ENCODE measurements at places on chromosomes 4 and X.

DNA sequence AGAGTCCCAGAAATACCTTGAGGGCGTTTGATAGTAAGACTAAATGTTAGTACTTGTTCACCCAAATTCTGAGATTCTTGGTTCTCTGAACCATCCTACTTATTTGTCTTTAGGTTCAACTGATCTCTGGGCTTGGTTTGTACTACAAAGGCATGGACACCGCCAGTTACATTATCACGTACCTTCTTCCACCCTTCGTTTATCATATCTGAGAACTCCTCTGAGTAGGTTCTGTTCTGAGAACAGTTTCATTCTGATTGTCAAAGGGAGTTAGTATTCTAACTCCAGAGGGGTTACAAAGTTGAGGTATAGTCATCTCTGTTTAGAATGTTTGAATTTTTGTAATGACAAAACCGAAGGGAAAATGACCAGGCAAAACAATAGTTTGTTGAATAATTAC, 19.3 kb downstream of the ZFX start:
- no peak for DNase-seq

DNA sequence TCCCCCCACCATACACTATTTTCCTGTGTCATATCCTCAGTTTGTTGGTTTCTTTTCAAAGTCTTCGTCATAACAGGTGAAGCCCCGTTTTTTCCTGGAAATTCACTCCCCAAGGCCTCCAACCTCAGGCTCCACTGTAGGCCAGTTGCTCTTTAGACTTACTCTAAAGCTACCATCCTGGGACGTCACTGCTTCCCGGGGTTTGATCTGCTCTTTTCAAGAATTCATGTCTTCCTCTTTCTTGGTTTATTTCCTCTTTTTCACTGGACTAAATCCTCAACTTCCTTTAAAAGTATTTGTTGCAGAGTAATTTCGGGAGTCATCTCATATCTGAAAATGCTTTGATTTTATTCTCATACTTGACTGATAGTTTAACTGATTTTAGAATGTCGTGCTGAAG, 6.5 kb upstream of the SERTM2 start:
- DNase-seq, result no peak

- DNase-seq, result no peak
Observed at GRCh38 chrX:13550346-13550745, 19.1 kb upstream of the EGFL6 start.

DNA sequence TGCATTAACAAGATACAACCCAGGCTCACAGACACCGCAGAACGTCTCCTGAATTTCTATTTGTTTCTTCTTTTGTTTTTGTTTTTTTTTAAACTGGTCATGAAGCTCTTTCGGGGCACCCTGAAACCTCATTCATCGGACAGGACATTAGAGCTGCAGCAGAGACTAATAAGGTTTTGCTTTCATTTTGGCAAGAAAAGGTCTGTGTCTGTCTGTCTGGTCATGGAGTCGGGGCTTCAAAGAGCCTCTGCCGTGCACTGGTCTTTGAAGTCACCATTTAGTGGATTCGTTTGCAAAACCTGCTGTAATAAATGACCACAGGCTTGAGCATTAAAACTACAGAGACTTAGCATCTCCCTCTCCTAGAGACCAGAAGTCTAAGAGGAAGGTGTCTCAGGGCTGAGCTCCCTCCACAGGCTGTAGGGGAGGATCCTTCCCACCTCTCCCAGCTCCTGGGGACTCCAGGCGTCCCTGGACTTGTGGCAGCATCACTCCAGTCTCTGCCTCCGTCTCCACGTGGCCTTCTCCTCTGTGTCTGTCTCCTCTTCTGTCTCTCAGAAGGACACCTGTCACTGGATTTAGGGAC, 247.5 kb downstream of the CRLF2 start:
- DNase-seq, result no peak

DNA sequence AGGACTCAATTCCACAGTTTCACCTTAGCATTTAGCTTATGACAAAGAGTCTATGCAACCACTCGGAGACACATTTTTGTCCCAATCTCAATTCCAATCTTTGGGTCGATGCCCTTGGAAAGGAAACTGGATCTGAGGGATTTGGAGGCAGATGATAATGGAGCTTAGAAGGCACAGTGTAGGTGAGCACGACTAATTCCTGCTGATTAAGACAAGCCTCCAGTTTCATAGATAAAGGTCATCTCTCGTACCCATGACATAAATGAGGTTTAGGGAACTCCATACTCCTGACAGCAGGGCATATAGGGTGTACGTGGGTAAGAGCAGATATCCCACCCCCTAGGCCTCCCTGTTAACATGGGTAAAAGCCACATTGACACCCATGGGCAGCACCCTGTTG, 24.4 kb upstream of the ZNF718 start:
- DNase-seq, result no peak

DNA sequence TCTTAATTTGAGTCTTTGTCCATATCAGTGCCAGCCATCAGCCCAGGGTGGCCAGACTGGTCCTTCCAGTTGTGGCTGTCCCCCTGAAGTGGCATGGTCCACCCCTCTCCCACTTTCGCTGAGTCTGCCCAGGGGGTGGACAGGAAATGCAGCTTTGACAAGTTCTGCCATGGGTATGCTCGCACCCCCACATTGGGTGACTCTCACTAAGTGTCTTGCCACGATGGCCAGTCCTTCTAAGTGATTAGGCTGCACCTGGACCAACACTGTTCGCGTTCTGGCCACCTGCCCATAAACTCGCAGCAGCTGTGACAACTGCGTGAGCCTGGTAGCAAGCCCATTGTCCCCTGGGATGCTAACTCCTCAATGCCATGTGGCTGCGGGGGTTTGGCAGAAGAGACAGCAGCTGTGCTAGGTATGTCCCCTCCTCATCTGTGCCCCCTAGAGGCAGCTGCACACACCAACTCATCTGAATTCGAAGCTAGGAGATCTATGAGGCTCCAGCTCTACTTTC, 10.0 kb upstream of the LNX1 start:
- no peak for DNase-seq

All from stimulated activated CD4-positive, alpha-beta T cell treated with anti-CD3 and anti-CD28 coated beads, Interleukin-12 subunit alpha, Interleukin-12 subunit beta, amount 100 ng/mL, for 24 hours (primary cell).